ENCODE measurements at places on chromosomes 4 and X.

DNA sequence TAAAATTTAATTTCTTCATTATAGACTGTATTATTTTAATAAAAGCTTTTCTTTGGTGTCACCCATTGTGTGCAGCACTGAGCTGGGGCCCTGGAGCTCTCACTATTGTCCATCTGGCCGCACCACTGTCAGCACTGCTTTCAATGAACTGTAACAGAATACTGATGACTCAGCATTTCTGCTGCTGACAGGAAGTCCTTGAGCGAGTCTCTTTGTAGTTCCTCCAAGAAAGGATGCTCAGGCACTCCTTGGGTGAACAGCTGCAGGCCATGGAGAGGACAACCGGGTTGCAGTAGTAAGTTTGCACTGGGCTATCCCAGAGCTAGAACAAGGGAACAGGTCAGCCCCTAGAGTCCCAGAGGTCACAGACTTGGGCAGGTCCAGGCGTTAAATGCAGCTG is 81.6 kb downstream of the SORBS2 start:
- DNase-seq, result no peak

GRCh38 chrX:121405826-121406225 is 358.4 kb downstream of the GLUD2 start:
- no peak for DNase-seq

- DNase-seq, result no peak
Measured at GRCh38 chrX:16239211-16239610, 71.9 kb downstream of the MAGEB17 start.

- DNase-seq, result no peak
Measured at GRCh38 chr4:141705048-141705746, 68.8 kb downstream of the IL15 start.

DNA sequence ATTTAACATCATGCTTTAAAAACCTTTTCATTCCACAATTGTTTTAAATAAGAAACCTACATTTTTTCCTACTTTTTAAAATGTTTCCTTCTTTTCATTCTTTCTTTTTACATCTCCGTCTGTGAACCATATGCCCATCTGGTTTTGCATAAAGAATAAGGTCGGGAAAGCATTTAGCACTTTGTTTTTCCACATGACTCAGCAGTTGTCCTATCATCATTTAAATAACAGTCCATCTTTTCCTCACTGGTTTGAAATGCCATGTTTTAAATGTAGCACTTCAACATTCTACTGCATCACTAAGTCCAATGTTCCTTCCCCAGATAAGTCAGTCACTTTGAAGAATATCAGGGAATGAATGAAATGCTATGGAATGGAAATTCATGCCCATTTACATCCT is 128.4 kb downstream of the SH3RF1 start:
- DNase-seq, result no peak

- DNase-seq, result no peak
Measured at GRCh38 chr4:142095886-142096605, 459.7 kb downstream of the IL15 start.

GRCh38 chr4:101938836-101939235 is 148.3 kb downstream of the BANK1 start:
- DNase-seq, result no peak

GRCh38 chr4:153824501-153824900 is 35.6 kb upstream of the SFRP2 start:
- no peak for DNase-seq

GRCh38 chr4:83850435-83850834 is 314.5 kb downstream of the GPAT3 start:
- DNase-seq, result no peak

DNA sequence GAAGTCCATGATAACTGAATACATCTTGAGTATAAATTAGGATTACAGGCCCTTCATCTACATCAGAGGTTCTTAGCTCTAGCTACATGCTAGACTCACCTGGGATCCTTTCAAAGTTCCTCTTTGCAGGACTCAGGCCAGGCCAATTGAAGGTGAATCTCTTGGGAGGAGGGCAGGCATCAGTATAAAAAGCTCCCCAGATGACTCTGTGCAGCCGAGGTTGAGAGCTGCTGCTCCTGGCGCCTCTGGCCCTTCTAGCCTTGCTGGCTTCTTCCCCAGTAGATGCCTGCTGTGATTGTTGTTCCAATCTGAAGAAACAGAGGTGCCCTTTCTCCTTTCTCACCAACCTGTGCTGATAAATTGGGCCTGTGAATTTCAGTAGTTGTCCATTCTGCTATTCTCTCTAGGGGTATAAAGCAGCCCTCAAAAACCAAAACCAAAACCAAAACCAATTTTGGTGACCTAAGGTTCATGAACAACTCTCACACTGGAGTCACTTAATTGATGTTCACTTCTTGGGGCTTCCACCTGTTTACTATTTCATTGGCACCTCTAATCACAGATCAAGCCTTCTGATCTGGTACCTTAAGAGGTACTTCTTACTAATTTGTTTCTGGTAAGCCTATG is 78.7 kb downstream of the SUPT20HL2 start:
- no peak for DNase-seq

- no peak for DNase-seq
Measured at GRCh38 chrX:70554081-70554480, 109.4 kb downstream of the DLG3 start.

DNA sequence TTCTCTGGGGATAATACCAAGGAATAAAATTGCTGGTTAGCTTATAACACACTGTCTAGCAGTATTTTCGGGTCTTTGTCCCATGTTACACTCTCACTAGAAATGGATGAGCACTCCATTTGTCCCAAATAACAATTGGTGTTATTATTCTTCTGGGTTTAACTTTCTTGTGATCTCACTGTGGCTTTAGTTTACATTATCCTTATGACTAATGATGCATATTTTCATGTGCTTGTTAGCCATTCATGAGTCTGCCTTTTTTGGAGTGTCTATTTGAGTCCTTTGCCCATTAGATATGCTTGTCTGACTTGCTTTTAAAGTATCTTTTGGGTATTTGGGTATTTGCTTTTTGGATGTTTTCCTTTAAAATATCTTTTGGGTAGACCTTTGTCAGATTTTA is 372.9 kb upstream of the TENM3 start:
- no peak for DNase-seq

DNA sequence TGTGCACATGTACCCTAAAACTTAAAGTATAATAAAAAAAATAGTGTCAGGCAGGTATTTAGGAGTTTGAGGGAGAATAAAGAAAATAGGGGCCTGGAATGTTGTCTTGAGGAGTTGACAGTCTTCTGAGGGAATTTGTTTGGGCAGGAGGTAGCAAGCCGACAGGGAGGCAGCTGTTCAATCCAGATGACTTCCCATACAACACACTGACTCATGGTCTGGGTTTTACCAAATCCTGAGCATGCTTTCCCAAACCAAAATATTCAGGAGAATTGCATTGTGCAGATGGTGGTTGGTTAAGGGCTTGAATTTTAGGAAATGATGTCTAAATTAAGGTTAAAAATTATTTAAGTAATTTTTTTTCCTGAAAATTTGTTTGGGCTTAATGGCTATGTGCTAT is 430.0 kb downstream of the INPP4B start:
- DNase-seq, result no peak

DNA sequence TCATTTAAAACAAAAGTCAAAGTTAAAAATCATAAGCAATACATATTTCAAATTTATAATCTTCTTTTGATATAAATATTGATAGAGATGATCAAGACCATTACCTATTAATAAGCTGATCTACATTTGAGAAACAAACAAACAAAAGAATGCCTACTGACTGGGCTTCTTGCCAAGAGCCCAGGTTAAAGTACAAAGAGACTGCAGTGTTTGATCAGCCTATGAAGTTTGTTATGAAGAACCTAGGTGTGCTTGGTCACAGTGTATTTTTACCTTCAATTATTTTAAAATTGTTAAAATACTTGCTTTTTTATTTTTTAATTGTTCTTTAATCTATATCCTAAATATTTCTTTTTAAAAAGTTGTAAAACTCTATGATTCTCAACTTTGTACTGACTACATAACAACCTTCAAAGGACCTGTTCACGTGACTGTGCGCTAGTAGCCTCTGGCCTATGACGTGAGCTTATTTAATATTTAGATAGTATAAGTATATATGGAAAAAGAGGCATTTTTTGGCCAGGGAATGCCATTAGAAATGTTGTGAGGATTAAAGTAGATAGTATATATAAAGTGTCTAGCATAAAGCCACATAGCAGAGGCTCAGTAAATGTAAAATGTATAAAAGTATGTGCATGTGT is 11.4 kb upstream of the SLC39A8 start:
- DNase-seq, result no peak

DNA sequence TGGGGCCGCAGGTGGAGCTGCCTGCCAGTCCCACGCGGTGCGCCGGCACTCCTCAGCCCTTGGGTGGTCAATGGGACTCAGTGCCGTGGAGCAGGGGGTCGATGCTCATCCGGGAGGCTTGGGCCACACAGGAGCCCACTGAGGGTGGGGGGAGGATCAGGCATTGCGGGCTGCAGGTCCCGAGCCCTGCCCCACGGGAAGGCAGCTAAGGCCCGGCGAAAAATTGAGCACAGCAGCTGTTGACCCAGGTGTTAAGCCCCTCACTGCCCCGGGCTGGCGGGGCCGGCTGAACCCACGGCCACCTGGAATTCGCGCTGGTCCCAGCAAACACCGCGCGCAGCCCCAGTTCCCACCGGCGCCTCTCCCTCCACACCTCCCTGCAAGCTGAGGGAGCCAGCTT is 26.1 kb downstream of the VCX2 start:
- no peak for DNase-seq

DNA sequence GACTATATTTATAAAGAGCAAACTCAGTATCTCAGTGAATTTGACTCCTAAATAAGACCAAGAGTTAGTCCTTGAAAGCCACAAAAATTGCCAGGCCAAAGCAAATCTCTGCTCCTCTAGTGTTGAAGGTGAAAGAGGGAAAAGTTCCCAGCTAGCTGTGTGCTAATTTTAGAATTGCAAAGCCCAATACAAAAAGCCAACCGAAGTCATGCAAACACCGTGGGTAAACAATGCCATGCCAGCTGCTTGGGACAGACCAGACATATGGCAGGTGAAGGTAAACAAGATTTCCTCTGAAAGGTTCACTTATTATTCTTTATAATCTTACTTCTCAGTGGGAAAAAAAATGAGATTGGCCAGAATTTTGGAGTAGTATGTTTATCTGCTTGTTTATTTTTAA is 80.5 kb upstream of the LNX1 start:
- DNase-seq, result no peak

- DNase-seq, result no peak
Measured at GRCh38 chr4:71147261-71147660, 153.8 kb downstream of the DCK start.

DNA sequence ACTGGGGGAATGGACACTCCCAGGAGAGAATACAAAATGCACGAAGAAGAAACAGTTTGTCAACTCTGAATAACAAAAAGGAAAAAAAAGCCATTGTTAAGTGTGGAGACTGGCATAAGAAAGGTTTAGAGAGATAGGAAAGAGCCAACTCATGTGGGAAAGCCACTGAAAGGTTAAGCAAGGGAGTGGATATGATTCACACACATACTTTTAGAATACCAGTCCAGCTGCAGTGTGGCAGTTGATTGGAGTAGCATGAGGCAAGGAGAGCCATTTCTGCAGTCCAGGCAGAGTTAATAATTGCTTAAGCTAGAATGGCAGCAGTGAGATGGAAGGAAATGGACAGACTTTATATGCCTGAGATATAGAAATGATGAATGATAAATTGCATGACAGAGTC is 36.9 kb upstream of the ADAD1 start:
- no peak for DNase-seq

- no peak for DNase-seq
Measured at GRCh38 chrX:86369847-86370630, 221.8 kb downstream of the DACH2 start.

DNA sequence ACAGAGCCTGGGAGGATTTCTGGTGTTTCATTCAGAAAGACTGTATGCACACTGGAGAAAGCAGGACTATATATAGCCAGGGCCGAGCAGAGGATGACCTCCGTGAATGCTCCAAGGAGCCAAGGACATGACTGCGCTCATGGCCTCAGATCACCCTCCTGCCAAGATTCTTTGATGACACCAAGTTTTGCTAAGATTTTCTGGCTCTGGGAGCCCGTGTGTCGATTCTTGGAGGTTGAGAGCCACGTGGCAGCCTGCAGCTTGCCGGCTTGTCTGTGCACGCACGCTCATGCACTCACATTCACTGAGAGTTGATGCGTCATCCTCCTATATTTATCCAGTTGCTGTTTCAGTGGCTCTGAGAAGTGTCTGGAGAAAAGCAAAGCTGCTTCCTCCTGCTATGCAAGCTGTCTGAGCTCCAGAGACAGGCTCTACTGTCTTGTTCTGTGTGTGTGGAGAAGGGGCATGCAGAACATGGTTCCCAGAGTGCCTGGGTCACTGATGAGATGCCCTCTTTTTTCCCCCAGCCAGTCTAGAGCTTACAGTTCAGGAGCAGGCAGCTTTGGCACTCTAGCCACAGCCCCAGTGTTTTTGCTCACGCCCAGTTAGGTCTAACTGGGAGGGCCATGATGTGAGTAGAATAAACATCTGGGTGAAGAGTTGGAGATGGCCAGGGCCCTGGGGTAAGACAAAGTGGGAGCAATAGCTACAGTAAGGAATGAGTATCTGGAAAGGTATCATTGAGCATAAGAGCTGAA is 64.9 kb upstream of the SCOC start:
- no peak for DNase-seq

DNA sequence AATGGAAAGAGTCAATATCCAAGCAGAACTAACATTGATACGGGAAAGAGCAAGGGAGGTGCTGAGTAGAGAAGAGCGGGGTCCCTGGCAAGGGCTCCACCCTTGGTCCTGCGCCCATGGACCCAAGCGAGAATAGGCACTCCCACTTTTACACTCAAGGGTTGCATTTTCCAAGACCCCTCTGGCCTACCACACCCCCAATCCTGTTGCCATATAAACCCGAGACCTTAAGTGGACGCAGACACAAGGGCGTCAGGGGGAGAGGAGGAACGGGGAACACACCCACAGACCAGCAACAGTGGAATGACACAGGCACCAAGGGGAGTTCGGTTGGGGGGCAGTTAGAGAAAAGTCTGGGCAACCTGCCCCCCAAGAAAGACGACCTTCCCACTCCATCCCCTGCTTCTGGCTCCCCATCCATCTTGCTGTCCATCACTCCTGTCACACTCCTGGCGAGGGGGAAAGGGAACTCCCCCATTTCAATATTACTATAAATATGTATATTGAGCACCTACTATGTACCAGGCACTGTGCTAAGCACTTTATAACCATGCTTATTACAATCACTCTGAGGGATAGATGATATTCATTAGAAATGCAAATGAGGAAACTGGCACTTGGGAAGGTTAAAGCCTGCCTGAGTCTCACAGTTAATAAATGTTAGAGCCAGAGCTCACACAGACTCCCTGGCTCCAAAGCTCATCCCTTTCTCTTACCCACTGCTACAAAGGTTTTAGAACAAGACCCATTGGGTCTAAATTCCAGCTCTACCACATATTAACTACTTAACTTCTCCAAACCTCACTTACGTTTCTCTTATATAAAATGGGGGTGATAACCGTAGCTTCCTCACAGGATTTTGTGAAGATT is 51.7 kb downstream of the SCD5 start:
- DNase-seq, result no peak

DNA sequence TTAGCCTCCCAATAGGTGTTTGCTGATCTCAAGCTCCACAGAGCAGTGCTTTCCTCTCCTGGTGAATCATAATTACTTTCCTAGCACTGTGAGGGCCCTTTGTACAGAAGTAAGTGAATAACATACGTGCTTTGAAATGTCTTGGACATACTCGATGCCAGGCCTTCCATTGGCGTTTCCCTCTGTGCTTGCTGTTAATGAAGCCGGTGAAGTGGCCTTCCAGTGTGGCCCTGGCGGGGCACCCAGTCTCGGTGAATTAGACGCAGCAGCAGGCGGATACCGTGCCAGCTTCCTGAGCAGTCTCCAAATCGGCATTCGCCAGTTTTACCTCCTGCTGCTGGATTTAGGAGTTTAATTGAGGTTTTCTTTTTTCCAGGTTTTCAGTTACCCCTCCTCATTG is 132.3 kb downstream of the HMX1 start:
- no peak for DNase-seq
